Hypothalamus (tissue), 51 donors: ENCODE measurements at places on chromosomes 4 and X.

DNA sequence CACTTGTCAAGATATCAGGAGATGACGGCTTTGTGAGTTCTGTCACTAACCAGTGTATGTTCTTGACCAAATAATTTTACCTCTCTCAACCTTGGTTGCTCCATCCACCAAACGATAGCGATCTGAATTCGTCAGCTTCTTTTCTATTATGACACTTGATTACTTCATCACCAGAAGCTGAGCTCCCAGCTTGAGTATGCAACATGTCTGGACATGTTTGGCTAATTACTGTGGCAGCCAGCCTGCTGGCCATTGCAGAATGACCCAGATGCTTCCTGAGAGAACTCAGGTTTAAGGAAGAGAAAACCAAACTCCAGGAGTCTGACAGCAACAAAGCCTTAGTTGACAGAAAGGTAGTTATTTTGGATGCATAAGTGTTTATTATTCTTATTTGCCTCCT is 46.4 kb upstream of the PARM1 start:
- no peak for DNase-seq

DNA sequence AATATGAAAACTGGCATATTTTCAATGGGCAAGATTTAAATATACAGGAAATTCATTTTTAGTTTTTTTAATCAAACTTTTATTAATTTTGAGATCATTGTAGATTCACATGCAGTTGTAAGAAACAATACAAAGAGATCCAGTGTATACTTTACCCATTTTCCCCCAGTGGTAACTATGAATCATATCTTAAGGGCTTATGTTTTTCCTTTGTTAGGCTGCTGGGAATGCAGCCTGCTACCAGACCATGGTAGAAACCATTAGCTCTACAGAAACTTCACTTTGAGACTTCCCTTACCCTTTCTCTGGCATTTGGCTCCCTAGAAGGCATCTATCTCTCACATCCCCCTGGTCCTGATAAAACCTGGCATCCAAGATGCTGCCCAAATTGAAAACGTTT is 147.6 kb upstream of the EOLA2 start:
- no peak for DNase-seq

- no peak for DNase-seq
Observed at GRCh38 chrX:40189637-40190036, 91.9 kb upstream of the BCOR start.

DNA sequence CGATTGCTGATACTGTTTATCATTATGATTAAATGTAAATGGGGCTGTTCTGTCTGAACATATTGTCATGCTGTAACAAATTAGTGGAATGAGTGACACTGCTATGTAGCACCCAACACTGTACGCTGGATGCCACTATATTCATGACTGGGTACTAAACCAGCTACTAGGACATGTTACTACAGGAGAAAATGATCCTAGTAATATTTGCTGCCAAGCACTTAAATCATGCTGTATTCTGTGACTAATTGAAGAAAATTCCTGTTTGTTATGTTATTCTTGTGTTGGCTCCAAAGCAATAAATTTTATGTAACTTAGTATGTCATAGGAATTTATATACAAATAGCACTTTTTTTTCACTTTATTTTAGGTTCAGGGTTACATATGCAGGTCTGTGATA is 804.2 kb downstream of the CENPC start:
- DNase-seq, result no peak

DNA sequence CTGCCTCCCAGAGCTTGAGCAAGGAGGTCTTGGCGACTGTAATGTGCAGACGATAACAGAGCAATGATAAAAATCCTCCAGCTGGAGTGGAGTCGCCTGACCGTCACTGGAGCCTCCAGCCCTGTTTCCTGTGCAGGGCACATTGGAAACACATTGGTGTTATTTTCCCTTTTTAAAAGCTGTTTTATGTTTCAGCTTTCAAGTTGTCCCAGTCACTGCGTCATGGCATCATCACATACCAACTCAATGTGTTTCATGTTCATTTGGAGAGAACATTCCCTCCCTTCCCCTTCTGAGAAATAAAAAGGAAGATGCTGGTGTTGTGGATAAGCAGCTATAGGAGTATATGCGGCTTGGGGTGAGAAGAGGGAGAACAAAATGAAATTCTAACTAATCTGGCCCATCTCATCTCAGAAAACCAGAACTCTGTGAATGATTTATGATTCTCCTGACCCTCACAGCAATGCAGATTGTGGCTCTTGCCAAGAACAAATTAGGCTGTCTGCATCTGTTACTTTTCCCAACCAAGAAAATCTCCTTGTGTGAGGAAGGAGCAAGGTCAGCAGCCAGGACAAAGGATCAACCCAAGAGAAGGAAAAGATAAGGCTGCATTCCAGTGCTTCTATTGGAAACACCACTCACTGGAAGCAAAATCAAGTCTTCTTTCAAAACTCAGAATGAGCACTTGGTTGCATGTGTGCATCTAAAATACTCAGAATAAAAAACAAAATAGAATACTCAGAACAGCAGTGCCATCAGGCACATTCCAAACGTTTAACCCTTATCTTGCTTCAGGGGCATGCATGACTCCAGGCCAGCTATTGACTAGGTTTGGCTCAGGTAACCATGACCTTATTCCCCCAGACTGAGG is 134.4 kb downstream of the RASL11B start:
- DNase-seq, result no peak

DNA sequence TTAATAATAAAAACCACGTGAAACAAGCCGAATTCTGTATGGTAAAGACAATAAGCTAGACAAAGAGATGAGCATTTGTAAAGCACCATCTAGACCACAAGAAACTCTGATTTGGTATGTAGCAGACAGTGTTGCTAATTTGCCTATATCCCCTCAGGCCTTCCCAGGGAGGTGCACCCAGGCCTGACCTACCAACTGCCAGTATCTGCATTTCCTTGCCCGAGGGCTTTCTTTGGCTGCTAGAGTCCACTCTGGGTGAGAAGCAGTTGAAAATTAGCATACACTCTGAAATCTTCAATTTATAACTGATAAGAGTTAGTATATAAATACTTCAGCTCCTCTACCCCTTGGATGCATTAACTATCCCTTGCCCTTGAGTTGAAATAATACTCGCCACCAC is 37.4 kb upstream of the IL1RAPL1 start:
- no peak for DNase-seq

DNA sequence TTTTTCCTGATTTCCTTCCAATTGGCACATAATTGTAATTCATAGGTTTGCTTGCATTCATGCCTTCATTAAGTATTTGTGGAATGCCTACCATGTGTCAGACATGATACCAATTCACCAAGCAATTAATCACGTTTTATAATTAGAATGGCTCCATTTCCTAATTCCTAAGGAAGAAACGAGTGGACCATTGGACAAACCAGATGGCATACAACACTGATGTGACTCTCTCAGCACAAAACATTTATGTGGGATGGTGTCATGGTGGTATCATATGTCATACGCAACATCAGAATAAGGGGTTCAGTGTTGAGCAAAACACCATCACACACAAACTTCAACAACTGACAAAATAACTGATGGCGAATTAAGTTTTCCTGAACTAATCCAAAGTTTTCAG is 502.8 kb downstream of the DMD start:
- DNase-seq, result no peak

DNA sequence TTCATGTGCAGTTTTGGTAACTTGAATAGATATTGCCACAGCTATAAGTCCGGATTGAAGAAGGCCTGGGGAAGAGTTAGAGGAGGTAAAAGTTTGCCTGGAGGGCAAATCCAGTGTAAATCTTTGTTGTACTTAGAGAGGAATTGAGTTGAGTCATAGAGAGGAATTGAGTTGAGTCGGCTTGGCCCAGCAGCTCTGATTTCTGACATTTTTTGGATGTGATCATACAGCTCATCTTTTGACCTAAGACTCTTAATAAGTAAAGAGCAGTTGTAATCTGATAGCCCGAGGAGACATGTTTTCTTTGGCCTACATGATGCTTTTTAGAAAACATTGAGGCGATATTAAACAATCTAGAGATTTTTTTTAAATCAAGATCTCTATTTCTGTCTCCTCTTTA is 3.9 kb downstream of the KIT start:
- DNase-seq, result no peak

GRCh38 chrX:85882601-85883000 is 164.8 kb downstream of the CHM start:
- DNase-seq, result no peak
